ENCODE measurements at places on chromosomes 12 and 14.

DNA sequence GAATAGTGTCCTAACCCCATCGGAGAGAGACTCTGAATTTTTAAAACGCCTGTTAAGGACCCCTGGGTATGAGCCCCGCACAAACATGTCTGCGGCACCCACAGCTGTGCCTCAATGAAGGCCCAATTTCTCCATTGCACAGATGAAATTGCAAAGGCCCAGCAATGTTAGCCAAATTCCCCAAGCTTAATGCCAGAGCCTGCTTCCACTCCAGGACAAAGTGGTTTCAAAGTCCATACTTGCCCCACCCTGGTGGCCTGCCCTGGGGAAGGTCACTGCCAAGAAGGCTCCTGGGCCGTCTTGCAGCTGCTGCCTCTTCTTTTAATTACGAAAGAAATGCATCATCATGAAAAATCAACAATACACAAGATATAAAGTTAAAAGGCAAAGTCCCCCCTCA lies 1179.7 kb downstream of the VRK1 start:
- DNase-seq = no peak

DNA sequence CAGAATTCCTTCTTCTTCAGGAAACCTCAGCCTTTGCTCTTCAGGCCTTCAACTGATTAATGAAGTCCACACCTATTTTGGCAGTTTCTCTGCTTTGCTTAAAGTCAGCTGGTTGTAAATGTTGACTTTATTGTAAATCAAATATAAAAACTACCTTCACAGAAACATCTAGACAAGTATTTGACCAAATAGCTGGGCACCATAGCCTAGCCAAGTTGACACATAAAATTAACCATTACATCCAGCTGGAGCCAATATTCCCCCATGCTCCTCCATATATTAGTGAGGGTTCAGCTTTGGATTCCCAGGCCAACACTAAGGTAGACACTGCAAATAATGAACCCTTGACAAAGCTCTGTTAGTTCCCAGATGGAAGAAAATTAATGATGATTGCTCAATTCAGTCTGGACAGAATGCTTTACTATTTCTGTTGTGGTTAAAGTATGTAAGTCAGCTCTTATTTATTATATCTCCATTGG lies 125.5 kb downstream of the ZFP36L1 start:
- DNase-seq = no peak

- no peak for DNase-seq
Observed at GRCh38 chr12:117805865-117806264, 162.9 kb downstream of the KSR2 start.

GRCh38 chr14:41362139-41362538 lies 244.5 kb upstream of the LRFN5 start:
- DNase-seq = no peak

DNA sequence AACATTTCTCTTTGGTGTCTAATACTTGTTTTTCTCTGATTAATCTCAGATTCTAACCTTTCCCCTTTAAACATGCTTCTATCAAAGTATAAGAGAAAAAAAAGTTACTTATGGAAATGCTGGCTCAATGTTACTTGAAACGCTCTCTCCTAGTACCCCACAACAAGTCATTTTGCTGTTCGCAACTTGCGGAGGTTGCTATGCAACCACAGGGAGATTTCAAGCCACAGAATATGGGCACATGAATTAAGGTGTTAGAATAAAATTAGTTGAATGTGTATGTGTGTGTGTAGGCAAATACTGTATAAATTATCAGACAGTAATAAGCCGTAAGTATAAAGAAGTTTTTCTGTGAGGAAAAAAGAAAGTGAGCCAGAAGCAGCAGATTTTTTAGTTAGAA lies 80.6 kb downstream of the CCDC59 start:
- DNase-seq = no peak

DNA sequence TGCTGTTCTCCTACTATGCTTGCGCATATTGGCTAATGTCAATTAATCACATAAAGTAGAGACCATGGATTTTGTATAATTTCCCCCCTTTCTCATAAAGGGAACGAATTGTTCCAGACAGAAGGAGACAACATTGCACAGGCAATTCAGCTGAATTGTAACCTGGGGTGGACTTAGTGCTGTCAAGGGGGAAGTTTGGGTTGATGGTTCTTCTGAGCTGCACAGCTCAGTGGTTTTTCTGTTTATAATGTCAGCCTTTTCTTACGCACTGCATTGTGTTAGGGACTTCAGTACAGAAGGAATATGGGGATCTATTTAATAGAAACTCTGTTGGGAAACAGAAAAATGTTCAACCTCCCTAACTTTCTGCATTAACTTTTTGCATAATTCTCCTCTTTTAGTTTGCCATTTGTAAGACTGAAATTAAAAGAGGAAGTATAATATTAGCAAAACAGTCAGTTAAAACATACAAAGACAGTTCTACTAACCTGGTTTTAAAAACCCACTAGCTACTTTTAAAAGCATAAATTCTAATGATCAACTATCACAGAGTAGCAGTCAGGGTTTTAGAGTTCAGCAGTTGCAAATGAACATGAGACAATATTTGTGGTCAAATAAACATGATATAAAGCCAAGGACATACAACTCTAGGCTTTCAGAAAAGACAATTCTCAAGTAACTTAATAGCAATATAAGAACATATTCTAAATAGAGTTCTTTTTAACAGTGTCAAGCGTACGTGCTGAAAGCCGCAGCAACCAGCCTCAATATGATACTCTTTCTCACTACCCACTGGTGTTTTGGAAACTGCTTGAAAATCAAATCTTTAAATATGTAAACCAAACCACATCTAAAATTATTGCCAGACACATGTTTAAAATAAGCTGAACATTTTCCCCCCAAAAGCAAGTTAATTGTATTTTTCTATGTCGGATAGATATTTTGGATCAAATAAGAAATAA lies 393.0 kb downstream of the FSCB start:
- no peak for DNase-seq

DNA sequence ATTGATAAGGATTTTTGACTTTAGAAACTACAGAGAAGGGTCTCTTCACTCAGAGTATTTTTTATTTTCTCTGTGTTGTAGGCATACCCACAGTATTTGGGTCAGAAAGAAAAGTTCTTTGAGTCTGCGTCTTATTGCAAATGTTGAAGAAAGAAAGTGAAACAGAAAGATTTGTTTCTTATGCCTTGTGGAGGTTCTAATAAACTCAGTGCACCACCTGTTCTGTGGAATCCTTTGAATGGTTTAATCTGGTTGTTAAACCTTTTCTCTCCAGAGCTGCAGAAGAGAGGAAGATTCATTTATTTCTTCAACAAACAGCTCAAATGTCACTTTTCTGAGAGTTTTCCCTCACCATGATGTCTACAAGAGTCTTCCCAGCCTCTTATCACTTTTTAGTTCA lies 146.6 kb upstream of the PLEKHG7 start:
- DNase-seq = no peak

- DNase-seq = no peak
Observed at GRCh38 chr14:22668417-22668816, 24.3 kb upstream of the OR6J1 start.

DNA sequence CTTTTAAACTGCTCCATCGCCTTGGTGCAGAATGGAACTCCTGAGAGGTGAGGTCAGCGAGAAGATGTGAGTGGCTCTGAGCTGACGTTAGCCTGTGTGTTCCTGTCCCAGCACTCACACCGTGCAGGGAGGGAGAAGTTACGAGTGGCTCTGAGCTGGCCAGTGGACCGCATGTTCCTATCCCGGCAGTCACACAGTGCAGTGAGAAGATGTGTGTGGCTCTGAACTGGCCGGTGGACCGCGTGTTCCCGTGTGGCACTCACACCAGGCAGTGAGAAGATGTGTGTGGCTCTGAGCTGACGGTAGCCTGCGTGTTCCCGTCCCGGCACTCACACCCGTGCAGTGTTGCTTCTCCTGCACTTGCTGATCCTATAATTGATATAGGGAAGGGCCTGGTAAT lies 59.9 kb downstream of the VCPKMT start:
- DNase-seq = no peak

GRCh38 chr12:97051341-97051740 lies 144.3 kb downstream of the NEDD1 start:
- DNase-seq = no peak

DNA sequence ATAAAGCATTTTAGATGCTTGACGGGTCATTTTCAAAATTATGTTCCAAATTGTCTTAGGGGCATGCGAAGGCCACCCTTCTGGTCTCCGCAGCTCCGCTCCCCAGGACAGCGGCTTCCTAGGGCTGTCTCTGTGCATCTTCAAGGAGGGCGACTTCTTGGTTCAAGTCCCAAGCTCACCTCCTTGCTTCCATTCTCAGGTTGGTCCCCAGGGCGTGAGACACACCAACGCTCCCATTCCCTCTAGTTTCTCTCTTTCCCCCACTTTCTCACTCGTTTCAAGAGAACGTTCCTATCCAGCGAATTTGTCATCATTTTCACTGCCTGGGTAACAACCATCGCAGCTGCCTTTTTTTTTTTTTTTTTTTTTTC lies 109.4 kb upstream of the CCND2 start:
- DNase-seq = no peak

- peak; percentile 79 for DNase-seq
Observed at GRCh38 chr14:64196814-64197411, 97.3 kb downstream of the ESR2 start.

DNA sequence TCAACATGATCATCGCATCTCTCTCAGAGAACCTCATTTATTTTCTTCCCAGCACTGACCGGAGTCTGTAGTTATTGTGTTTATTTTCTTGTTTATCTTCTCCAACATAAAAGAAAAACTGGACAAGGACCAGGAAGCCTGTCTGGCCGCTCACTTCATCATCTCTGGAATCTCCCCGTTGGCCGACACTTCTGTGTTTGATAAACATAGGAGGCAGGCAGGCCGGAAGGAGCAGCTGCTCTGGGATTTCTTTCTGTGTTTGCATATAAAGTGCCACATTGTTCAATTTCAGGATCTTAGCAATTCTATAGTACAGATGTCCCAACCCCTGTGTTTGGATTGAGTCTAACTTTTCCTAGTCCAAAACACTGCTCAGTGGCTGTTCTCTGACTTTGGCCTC lies 53.3 kb downstream of the ACACB start:
- DNase-seq = no peak

DNA sequence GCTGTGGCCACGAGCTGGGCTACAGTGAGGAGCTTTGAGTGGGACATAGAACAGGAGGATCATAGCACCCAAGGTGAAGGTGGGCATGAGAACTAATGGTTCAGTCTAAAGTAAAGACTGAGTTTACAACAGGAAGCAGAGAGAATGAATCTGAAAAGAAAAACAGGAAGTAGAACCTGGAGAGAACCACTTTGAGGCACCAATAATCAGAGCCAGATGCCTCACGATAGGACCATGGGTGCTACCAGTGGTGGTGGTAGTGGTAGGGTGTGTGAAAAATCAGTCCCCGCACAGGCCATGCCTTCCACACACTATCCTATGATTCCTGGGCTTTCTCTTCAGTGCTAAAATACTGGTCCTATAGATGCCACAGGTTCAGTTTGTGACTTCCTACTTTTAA lies 293.6 kb downstream of the AKAP6 start:
- DNase-seq = no peak

GRCh38 chr12:117105902-117106301 lies 6.7 kb upstream of the TESC start:
- no peak for DNase-seq

- DNase-seq = peak; percentile 78
Observed at GRCh38 chr12:6326316-6327228, 15.3 kb downstream of the TNFRSF1A start.

GRCh38 chr12:86788661-86789060 lies 532.5 kb upstream of the MGAT4C start:
- no peak for DNase-seq

DNA sequence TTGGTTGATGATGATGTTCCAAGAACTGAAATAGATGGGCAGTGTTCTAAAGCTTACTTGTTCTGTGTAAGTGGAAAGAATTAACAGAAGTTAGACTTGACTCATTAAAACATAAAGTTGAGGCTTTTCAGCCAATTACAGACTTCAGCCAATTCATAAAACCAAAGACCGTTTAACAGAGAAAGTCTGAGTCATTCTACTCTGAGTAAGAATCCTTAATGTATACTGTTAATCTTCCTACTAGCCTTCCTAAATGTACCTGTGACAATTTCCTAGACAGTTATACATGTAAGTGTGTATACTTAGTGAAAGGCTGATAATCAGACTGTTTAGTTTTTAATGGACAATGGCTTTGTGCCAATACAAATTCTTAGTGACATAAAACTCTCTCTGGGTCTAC lies 681.0 kb downstream of the RPL10L start:
- no peak for DNase-seq

- DNase-seq = no peak
Observed at GRCh38 chr12:124747426-124748161, 116.1 kb downstream of the SCARB1 start.

- DNase-seq = no peak
Observed at GRCh38 chr12:3593906-3594483, 103.0 kb downstream of the PRMT8 start.

GRCh38 chr12:53530061-53530460 lies 22.8 kb upstream of the NPFF start:
- no peak for DNase-seq
